NCI-H774 (cell line): ENCODE measurements at places on chromosomes 16 and 17.

- DNase-seq = peak; percentile 91
Observed at GRCh38 chr17:35930211-35931065, at the start of gene RDM1. TSS of gene RDM1 (minus strand) at chr17:35930773. CDS start at chr17:35930727, 46 bp downstream.

DNA sequence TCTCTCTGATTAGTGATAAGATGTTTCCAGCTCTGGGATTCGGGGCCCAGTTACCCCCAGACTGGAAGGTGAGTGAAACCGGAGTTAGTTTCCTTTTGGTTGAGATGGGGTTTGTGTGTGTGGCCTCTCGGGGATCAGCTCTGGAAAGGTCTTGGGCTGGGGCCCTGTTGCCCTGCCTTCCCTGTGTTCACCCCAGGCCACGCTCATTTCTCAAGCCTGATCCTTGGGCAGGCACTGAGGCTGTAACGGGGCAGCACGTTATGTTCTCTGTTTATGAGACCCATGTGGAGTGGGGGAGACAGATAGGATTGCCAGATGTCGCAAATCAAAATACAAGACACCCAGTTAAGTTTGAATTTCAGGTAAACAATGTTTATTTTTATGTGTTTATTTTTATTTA, 35.5 kb downstream of the CPNE2 start:
- DNase-seq = no peak

DNA sequence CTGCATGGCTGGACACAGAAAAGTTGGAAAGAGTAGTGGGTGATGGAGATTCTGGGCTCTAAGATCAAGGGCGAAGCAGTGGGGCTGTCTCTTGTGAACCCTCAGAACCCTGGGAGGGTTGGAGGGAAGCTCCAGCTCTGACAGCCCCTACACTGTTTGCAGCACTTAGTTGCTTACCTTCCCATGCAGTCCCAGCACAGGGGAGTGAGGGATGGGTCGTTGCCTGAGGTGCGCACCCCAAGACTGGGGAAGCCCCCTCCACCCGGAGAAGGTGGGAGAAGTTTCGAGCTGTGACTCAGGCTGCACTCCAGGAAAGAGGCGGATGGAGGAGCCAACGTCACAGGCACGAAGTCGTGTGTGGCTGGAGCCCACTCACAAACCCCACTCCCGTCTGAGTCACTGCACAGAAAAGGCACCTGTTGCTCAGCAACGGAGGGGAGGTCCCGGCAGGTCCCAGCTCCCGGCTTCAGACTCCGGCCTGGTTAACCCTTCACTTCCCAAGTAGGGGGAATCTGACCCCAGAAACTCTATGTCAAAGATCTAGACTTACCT, 60.1 kb downstream of the AIPL1 start:
- DNase-seq = no peak

DNA sequence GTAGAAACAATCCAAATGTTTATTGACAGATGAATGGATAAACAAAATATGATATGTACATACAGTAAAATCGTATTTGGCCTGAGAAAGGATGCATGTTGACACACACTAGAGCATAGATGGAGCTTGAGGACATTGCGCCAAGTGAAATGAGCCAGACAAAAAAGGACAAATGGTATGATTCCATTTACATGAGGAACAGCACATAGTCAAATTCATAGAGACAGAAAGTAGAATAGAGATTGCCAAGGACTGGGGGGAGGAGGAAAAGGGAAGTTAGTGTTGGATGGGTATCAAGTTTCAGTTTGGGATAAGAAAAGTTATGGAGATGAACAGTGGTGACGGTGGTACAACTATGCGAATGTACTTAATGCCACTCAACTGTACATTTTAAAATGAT, 47.9 kb downstream of the COPRS start:
- no peak for DNase-seq

DNA sequence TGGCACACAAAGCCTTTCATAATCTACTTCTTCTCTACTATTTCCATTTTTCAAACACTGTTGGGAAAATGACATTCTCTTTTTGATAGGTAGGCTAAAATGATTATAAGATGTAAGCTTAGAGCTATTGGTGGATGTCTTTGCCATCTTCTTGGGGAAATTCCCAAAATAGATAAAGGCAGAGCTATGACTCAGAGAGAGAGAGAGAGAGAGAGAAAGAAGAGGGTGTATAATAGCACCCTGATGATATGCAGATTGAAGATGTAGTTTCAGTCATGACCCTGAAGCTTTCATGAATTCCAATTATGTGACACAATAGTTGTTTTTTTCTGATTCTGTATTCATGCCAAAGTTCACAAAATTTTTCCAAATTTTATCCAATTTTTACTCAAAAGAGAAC, 529.1 kb downstream of the HS3ST4 start:
- no peak for DNase-seq

DNA sequence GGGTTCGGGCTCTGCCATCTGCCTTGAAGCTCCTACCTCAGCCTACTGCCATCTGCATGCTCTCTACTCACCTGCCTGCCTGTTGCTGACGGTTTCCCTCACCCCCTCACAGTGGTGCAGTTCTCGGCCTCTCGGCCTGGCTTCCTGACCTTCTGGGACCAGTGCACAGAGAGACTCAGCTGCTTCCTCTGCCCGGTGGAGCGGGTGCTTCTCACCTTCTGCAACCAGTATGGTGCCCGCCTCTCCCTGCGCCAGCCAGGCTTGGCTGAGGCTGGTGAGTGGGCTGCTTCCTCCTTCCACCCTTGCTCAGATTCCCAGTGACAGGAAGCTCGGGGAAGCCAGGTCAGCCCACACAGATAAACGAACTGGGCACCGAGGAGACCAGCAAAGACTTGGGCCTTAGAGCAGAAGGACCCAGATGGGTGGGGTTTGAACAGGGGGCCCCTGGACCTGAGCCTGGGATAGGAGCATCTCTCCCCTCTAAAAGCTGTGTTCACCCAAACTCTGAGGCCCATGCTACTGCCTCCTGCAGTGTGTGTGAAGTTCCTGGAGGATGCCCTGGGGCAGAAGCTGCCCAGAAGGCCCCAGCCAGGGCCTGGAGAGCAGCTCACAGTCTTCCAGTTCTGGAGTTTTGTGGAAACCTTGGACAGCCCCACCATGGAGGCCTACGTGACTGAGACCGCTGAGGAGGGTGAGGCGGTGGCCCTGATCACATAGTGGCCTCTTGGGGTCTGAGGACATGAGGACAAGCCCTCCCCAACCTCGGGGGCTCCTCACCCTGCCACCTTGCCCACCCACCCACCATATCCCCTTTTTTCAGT, 16.4 kb downstream of the RIPOR1 start:
- DNase-seq = no peak

GRCh38 chr17:5687646-5688045, 103.3 kb upstream of the NLRP1 start:
- no peak for DNase-seq

GRCh38 chr16:17936766-17937402, 399.7 kb downstream of the NPIPA8 start:
- DNase-seq = no peak

GRCh38 chr17:31787857-31788570, 71.0 kb downstream of the COPRS start:
- no peak for DNase-seq
